Activated CD4-positive, CD25-positive, alpha-beta regulatory T cell (primary cell): ENCODE measurements at places on chromosomes 11 and 22.

DNA sequence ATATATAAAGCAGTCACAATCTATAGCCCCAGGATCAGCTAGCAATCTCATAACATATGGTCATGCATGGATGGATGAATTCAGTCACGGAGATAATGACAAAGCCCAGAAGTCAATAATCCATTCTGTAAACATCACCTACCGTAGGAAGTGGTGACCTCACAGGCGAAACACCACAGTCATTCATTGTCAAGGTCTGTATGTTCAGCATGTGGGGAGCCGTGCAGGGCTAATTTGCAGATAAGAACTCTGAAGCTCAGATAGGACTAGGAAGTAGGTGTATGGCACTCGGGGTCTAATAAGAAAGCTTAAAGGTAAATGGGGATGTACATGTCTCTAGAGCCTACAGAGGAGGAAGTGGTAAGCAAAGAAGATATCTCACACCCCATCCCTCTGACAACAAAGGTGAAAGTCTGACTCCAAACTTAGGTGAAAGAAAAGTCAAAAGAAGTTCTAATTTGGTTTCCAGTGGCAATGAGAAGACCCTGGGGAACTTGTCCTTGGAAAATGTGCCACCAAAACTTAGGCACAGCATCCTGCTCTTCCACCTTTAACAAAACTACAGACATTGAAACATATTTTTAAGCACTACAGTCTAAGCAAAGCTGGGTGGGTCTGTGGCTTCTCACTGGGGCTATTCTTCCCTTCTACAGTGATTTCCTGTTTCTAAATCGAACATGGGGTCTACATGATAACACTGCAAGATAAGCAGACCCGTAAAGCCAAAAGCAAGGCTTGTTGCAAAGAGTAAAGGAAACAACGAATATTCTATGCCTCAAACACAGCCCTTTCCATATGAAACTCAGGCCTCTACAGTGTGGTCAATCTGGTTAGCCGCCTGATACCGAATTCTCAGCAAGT, 5.2 kb downstream of the CRTAM start:
- DNase-seq, result no peak

DNA sequence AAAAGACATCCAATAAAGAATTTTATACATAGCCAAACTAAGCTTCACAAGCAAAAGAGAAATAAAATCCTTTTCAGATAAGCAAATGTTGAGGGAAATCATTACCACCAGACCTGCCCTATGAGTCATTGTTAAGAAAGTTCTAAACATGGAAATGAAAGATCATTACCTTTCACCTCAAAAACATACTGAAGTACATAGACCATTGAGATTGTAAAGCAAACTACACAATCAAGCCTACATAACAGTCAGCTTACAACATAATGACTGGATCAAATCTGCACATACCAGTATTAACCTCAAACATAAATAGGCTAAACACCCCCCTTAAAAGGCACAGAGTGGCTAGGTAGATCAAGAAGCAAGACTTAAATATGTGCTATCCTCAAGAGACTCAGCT, 501.0 kb upstream of the LUZP2 start:
- DNase-seq, result no peak

GRCh38 chr11:44726283-44727113, at the start of gene TSPAN18:
Gene TSPAN18, plus strand, starts transcription at chr11:44726962. Its CDS starts 179,455 bp downstream, at chr11:44906417.
- no peak for DNase-seq

DNA sequence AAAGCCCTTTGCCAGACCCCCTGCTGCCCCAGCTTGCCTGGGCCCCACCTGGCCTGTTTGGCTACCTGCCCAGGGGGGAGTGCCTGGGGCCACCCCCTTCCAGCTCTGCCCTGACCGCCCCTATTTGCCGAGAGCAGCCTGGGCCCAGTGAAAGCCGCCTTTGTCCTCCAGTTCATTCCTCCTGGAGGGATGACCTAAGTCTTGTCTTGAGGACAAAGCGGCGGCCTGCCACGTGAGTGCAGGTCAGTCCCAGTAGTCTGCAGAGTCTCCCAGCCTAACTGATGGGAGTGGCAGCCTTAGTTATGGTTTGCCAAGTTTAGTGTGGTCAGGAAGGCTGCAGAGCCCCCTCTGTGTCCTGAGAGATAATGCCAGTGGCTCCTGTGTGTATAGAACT, 115.9 kb upstream of the CRYBB3 start:
- DNase-seq, result no peak

GRCh38 chr11:93054881-93055280, 85.4 kb downstream of the MTNR1B start:
- DNase-seq, result no peak

DNA sequence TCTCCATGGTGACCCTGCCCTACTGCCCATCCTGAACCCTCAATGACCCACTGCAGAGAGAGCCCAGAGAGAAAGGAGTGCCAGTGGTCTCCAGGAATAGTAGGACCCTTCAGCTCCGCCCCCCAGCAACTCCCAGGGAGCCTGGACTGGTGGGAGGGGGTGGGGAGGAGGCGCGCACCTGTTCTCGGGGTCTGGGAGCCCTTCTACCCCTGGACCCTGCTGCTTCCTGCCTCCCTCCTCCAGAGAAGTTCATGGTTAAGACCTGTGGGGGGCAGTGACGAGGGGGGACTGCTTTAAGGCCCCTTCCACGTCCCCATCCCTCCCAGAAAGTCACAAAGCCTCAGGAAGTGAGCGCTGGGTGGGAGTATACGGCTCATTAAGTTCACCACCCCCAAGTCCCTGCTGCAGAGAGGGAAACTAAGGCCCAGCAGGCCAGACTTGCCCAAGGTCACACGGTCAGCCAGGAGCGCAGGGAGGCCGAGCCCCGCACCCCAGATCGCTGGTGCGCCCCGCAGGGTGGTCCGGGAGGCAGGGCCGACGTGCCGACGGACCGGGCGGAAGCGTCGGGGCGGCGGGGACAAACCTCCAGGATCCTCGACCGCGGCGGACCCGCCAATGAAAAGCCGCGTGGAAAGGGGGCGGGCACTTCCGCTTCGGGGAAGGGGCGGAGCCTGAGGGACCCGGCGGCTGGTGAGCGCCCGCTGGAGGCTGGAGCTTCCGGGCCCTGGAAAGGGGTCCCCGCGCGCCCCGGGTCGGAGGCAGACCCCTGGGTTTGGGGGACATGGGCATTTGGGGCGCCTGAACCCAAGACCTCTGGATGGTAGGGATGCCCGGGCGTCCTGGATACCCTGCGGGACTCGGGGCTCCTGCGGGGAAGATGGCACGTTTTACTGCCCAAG, at the start of the genes NUDT22 and TRPT1:
NUDT22 (plus strand) TSS at position 667 of the 899 bp plus-strand sequence. CDS start 379 bp downstream, outside the sequence.
TRPT1 (minus strand) TSS at position 579 of the 899 bp plus-strand sequence; CDS start at position 253, 326 bp downstream.
- peak; percentile 81 for DNase-seq

GRCh38 chr22:48780597-48781277, 1046.9 kb downstream of the BRD1 start:
- no peak for DNase-seq

GRCh38 chr22:17152340-17152739, 6.7 kb downstream of the HDHD5 start:
- DNase-seq, result no peak

GRCh38 chr11:76214968-76215548, 8.8 kb upstream of the WNT11 start:
- DNase-seq, result no peak

DNA sequence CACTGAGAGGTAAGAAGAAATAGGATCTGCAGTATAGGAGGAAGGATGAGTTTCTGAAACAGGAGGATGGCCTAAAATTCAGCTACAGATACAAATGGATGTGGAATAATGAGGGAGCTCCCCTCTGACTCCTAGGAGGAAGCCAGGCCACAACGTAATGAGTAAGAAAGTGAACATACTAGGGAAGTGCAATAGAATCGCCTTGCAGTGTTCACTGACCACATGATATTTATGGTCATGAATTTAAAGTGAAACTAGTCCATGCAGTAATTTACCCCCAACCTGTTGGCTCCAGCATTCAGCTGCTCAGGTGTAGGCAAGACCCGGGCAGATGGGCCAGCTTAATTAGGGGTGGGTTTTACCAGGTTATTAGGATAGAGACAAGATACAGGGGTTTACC, 101.7 kb downstream of the DEUP1 start:
- DNase-seq, result no peak

- no peak for DNase-seq
Measured at GRCh38 chr11:103043826-103044678, 47.9 kb downstream of the DCUN1D5 start.
